ENCODE measurements at places on chromosomes 2 and 18.

DNA sequence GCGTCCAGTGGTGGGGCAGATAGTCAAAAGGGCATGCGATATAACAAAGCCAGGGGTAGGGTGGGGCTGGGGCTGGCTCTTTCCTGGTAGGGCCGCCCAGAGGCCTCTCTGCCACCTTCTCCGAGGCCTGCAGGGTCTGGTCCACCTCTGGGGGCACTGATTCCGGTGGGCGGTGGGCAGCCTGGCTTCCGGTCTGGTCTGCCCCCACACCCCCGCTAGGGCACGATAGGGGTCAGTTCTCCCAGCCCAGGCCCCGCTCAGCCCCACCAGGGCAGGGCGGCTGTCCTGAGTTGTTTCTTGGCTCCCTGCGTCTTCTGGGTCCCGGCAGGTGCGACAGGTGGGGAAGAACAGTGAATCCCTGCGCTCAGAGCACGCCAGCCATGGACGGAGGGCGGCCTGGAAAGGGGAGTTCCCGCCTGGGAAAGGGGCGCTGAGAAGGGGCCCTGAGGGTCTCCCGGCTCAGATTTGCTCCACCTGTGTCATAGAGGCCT lies 707 bp upstream of the ERFE start:
- no peak for DNase-seq

GRCh38 chr2:127220768-127221527 lies 849 bp upstream of the CYP27C1 start:
- peak; percentile 28 for DNase-seq

DNA sequence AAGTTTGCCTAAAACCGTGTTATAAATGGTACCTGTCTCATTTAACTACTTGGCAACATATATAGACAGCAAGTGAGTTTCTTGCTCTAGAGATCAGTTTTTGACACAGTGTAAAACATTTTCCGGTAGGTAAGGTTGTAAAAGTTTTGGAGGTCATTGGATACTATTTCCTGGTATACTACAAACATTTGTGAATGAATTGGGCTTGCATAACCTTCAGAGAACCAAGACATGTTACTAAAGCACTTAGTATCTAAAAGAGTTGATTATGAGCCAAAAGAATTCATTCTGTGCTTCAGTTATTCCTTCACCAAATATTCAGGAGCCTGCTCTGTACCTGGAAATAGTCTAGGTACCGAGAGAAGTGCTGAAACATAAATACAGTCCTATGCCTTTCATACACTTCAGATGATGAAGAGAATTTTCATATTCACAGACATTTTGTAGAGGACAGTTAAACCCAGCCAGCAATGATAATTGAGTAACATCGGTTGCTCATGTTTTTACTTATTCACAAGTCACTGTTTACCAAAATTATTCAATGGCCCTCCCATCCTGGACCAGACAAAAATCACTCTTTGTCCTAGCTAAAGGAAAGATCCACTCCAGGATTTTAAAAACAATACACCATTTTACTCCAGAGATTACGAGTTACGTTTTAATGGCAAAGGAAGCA lies 319.4 kb upstream of the RBMS1 start:
- no peak for DNase-seq

DNA sequence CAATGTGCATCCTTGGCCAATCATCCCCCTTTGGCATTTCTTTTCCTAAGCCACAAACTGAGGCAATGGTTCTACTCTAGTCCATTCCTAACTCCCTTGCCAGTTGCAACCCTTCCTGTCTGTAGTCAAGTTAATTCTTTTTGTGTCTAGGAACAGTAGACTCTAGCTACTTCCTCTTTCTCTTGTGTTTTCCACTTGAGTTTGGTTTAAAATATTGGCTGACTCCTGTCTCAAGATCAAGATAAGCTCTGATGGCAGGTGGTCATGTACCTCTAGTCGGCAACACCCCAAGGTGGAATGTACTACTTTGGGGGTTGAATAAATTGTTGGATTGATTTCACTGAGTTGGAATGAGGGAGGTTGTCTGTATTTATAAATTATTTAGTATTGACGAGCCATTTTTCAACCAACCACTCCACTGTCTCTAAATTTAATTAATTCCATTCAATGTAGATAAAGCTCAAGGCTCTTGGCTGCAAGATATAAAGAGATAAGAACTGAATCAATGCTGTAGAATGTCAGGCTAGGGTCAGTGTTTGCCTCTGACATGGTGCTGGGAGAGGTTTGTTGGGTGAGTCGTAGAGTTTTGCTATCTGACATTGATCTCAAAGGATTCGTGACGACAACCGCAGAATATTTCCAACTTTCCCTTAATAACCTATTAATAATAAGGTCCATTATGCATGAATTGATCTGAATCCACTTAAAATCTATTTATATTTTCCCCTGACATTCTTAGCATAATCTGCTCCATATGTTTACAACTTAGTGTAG lies 188.7 kb upstream of the APCDD1 start:
- DNase-seq = peak; percentile 59

- no peak for DNase-seq
Observed at GRCh38 chr2:118982039-118982438, 40.0 kb downstream of the MARCO start.

DNA sequence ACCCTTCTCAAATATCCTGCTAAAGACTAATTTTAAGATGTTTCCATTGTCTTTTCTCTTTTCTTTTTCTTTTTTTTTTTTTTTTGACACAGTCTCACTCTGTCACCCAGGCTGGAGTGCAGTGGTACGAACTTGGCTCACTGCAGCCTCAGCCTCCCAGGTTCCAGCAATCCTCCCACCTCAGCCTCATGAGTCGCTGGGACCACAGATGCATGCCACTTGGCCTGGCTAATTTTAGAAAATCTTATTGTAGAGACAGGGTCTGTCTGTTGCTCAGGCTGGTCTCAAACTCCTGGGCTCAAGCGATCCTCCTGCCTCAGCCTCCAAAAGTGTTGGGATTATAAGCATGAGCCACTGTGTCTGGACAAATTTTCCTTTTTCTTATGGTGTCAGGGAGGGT lies 167.5 kb downstream of the MCFD2 start:
- no peak for DNase-seq

GRCh38 chr18:74682991-74683297 lies 85.3 kb downstream of the ZNF407 start:
- DNase-seq = no peak

GRCh38 chr2:221999166-221999565 lies 299.6 kb downstream of the PAX3 start:
- DNase-seq = peak; percentile 87

DNA sequence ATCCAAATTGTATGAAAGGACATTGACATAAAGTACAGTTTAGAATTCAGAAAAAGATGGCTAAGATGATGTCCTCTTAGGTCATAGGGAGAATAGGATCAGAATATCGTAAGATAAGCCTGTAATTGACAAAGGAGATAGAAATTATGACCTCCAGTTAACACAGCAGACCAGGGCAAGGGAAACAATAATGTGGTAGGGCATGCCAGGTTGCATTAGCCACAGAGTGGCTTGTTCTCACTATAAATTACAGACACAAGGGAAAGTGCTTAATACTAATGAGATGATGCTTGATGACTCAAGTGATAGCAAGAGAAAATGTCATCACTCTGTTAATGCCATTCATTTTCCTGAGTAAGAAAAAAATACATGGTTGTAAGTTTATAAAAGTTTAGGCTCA lies 48.9 kb upstream of the LRP1B start:
- DNase-seq = no peak

DNA sequence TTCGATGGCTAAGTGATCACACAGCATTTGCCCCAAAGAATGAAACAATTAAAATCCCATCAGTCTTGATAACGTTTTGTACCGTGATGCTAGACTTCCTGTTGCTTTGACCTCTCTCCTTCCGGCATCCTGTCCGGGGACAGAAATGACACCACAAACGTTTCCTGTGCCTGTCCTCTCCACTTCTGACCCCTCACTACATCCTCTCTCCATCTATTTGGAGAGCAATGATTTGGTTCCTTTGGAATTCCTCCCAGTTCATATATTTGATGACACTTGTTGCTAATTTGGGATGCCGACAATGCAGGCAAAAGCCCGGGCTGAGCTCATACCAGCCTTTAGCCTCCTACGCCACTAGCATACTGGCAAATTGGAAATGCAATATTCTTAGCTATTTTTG lies 151.2 kb upstream of the CCDC68 start:
- no peak for DNase-seq

GRCh38 chr2:230762317-230762896 lies 49.8 kb downstream of the CAB39 start:
- peak; percentile 74 for DNase-seq

- DNase-seq = no peak
Observed at GRCh38 chr18:48819781-48820482, 130.8 kb downstream of the SMAD7 start.

Data from hematopoietic multipotent progenitor cell treated with erythropoietin and hydrocortisone succinate and interleukin-3 and kit ligand, for 4 days (in vitro differentiated cells).